Cortex of kidney (tissue), 1 donor: ENCODE measurements at places on chromosomes 5 and 9.

DNA sequence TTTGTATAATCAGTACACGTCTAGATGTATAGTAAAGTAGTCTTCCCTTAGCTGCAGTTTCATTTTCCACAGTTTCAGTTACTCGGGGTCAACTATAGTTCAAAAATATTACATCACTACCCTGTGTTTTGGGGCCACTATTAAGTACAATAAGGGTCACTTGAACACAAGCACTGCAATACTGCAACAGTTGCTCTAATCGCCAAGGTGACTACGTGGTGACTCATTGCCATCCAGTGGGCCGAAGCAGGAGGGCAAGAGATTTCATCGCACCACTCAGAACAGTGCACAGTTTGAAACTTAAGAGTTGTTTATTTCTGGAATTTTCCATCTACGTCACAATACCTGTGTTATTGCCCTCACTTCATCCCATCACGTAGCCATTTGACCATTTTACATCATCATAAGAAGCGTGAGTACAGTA is at the start of gene ARL14EPL:
TSS of gene ARL14EPL (plus strand) at position 379 of the 424 bp plus-strand sequence. CDS start 18,994 bp downstream, outside the sequence.
- DNase-seq = no peak

GRCh38 chr9:126595982-126596381 is 17.7 kb upstream of the LMX1B start:
- DNase-seq = no peak

DNA sequence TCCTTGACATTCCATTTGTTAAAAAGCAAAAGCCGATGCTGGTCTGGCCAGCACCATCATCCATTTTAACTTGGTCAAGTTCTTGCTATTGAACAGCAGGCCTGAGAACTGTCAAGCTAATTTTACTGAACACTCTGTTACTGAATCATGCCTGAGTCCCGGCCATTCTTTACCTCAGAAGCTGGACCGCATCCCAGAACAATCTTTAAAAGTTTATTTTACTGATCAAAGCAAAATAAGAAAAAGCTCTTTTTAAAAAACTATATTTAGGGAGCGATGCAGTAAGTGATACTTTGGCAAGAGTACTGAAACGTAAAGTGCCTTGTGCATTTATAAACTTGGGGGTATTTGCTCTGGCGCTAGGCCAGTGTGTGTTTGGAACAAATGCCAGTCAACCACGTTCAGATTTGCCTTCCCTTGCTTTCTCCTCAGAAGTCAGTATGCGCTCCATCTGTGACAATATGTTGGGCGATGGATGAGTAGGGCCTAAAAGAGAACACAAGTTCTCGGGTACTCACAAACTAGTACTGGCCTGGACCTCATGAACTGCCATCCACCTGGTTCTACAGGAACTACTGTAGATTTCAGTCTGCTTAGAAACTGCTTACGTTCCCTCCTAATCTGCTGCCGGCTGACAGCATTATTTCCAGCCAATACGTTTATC is 161.9 kb downstream of the MAPKAP1 start:
- no peak for DNase-seq

DNA sequence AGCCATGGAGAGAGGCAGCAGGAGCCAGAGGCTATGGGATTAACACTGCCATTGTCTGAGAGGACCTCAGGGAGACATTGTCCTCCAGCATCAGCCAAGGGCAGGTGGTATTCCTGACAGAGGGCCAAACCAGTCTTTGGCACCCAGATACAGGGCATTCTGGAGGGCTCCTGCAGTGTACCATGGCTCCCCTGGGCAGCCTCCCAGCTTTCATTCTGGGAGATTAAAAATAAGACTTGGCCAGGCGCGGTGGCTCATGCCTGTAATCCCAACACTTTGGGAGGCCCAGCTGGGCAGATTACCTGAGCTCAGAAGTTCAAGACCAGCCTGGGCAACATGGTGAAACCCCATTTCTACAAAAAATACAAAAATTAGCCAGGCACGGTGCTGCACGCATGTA is 4.2 kb downstream of the MTAP start:
- no peak for DNase-seq

DNA sequence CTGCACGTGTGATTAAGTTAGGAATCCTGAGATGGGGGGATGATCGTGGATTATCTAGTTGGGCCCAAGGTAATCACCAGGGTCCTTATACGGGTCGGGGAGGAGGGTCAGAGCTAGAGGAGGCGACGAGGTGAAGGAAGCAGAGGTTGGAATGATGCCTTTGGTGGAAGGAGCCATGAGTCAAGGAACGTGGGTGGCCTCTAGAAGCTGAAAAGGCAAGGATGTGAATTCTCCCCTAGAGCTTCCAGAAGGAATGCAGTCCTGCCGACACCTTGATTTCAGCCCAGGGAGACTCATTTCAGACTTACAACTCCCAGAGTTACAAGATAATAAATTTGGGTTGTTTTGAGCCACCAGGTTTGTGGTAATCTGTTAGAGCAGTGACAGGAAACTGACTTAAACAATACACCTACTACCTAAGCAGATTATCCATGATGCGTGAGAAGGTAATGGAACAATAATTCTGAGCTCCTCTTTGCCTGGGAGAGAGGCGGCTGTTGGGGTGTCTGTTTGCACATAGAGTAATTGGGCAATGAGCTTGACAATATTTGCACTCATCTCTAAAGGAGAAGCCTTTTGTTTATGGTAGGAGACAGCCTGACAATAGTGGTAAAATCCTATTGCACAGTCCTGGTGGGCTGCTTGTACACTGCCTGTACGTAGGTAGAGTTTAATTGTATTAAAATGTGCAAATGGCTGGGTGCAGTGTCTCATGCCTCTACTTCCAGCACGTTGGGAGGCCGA is 129.3 kb upstream of the IER5L start:
- DNase-seq = no peak

DNA sequence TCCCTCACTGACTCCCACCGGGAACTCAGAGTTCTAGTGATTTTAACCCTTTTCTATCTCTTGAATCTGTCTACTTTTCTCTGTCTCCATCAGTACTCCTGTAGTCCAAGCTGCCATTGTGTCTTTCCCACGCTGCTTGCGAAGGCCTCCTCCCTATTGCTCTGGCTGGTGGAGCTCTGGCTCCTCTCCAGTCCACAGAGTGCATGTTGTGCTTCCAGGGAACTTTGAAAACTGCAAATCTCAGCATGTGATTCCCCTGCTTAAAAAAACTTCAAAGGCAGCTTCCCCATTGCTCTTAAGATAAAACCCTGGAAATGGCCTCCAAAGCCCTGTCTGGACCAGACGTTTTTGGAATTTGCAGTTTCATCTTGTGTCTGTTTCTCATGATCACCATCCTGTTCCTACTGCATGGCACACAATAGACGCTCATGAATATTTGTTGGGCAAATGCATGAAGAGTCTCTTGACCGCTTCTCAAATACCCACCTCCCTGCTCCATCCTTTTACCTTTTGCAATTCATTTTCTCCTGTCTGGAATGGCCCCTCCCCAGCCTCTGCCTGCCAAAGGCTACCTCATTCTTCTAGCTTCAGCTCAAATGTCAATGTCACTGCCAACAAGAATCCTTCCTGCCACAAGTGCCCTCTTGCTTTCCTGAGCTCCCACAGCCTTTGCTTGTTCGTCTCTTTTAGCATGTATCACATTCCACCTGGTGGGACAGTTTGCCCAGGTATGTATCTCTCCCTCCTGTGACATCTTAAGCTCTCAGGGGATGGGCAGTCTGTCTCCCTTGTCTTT is 293.2 kb downstream of the ARHGAP26 start:
- no peak for DNase-seq

- DNase-seq = no peak
Measured at GRCh38 chr9:135448663-135449100, 30.9 kb upstream of the PPP1R26 start.

- no peak for DNase-seq
Measured at GRCh38 chr5:176646049-176646706, 1.1 kb upstream of the TSPAN17 start.

DNA sequence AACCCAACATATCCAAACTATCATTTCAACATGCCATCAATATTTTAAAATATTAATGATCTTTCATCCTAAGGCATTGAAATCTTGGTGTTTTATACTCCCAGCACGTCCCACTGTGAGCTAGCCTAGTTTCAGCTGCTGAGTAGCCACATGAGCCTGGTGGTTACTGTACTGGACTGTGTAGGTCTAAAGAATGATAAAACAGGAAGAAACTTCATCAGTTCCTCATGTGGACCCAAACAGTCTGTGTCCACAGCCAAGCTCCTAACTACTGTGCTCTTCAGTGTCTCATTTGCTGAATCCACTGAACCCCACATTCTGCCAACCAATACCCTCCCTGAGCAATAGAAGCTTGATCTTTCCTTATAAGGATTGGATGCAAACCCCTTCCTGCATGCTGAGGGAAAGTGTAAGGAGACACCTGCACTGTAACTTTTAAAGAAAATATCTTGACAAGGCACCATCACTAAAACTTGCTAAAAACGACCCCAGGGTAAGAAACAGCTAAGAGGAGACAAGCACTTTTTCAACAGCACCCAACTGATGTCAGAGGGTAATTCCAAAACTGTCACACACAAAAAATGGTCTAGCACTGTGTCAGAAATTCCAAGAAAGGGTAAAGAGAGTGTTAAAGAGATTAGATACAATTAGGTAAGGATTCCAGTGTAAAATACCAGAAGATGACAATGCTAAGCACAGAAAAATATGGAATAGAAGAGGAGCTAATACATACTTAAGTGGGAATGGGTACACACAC is 126.9 kb downstream of the SPOCK1 start:
- DNase-seq = no peak

GRCh38 chr9:109574061-109574882 is 76.2 kb upstream of the PTPN3 start:
- no peak for DNase-seq

GRCh38 chr9:86768020-86768419 is 179.3 kb downstream of the GAS1 start:
- DNase-seq = no peak

- no peak for DNase-seq
Measured at GRCh38 chr9:98172604-98173003, 19.8 kb downstream of the CORO2A start.

GRCh38 chr5:33807771-33808170 is 84.0 kb downstream of the ADAMTS12 start:
- no peak for DNase-seq

DNA sequence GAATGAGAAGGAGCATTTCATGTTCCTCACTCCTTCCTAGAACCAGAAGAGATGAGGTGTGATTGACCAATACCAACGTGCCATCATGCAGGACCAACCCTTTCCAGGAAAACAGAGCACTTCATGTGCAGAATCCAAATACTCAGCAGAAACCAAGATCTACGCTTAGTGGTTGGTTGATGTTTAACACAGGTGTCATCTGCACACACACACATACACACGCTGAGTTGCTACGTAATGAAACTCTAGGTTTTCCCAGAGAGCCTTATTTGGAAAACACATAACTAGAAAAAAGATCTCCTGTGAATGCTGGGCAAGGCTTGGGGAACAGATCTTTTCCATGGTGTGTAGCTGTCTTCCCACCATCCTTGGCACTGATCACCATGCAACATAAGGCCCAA is 21.1 kb upstream of the ZNF622 start:
- no peak for DNase-seq
